ENCODE measurements at places on chromosomes 7 and 10.

GRCh38 chr10:31927565-31927883, 1.1 kb downstream of the ARHGAP12 start:
- no peak for DNase-seq

- no peak for DNase-seq
Observed at GRCh38 chr10:99331207-99331803, 2.1 kb downstream of the CNNM1 start.

DNA sequence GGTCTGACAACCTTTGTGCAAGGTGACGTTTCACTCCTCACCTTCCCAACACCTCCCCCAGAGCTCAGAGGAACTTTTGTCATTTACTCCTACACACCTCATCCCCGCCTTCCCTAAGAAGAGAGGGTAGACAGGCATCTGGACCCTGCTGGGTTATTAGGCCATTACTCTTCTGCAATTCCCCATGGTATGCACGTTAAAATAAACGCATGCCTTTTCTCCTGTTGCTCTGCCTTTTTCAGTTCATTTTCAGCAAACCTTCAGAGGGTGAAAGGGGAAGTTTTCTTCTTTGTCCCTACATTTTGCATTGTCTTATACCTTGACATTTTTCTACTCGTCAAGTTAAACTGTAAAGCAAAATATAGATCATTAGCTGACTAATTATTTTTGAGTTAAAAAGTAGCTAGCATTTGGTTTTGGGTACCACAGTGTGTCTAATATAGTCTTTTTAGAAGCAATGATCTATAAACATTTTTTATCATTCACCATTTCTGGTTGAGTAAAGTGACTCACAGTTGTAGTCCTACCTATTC, 10.5 kb upstream of the EDRF1 start:
- no peak for DNase-seq

- no peak for DNase-seq
Observed at GRCh38 chr10:112426111-112426510, 20.6 kb downstream of the ZDHHC6 start.

GRCh38 chr7:22411977-22412693, 55.2 kb upstream of the RAPGEF5 start:
- DNase-seq, result no peak

- DNase-seq, result no peak
Observed at GRCh38 chr10:93458821-93459257, 23.3 kb downstream of the MYOF start.

DNA sequence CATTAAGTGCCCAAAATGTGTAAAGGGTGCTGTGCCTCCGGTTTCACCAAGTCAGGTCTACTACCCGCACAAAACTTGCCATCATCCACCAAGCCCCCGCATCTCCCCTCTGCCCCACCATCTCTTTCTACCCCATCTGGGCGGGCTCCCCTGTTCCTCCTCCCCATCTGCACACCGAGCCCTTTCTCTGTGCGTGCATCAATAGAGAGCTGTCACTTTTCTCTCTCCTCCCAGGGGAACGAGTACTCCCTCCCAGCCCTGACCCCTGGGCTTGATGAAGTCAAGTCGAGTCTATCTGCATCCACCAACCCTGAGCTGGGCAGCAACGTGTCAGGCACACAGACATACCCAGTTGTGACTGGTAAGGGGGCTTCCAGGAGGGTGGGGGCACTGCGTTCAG, 63.5 kb downstream of the PAX2 start:
- DNase-seq, result no peak

DNA sequence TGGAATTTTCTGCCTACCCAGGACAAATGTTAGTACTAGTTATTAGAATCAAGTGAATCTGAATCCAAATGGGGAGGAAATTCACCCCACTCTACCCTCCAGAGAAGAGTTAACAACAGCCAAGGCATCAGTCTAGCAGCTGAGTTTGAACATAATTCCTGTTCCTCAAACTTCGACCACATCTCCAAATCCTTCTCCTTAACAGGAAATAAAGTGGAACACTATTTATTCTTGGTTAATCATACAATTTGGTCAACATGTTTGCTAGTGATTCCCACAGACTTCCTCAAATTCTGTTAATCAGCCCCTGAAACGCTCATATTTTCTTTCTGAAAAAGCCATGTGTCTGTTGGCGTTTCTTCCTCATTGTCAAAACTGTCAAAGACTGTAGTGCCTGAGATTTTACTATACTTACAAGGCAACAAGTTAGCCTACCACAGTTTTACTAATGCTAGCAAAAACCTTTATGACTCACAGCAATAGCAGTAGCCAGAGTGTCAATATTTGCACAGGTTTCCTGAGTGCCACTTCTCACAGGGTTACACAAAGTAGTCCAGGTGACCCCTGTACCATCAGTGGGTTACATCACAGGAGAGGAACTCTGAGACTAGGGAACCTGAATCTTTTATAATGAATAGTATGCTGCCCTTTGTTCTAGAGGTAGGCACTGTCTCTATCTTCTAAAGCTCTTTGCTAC, 202.9 kb downstream of the GRM3 start:
- DNase-seq, result no peak

- no peak for DNase-seq
Observed at GRCh38 chr10:132309879-132310591, 2.3 kb upstream of the STK32C start.

DNA sequence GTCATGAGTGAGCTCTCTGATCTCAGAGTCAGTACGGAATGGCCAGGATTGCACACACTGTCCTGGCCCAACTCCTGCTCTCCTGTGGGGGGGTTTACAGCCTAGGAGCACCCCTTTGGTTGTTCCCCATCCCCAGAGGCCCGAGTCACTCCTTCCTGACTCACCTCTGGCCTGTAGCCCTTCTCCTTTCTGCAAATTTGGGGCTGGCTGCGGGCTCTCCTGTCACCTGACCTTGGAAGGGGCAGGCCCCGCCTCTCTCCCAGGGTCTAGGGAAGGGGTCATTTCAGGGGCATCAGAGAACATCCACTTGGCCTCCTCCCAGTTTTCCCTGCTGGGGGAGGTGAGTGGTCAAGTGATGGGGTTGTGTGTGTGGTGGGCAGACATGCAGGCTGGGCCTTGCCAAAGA, 1.7 kb downstream of the NYAP1 start:
- no peak for DNase-seq

DNA sequence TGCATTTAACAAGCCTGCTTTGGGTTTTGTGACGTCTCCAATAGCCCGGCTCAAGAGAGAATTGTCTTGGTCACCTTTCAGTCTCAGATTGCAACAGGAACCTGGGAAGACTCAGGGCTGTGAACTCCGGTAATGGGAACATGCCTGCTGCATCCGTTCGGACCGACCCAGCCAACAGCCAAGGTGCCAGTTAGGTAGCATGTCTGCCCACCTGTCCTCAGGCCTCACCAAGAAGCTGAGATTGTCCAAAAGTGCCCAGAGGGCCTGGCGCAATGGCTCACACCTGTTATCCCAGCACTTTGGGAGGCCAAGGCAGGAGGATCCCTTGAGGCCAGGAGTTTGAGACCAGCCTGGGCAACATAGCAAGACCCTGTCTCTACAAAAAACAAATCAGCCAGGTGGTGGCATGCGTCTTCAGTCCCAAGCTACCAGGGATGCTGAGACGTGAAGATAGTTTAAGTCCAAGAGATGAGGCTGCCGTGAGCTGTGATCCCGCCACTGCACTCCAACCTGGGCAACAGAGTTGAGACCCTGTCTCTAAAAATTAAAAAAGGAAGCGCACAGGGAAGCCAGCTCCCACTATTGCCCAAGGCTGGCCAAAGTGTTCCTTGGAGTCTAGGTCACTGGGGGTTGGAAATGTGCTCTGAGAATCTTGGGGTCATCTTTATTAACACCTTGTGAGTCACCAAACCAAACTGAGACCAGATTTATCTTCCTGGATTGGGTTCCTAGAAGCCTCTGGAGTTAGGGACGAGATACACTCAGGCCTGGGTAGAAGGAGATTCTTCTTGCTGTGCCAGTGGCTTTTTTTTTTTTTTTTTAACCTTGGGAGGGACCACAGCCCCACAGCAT, 26.9 kb downstream of the BAG3 start:
- no peak for DNase-seq

- no peak for DNase-seq
Observed at GRCh38 chr7:24769851-24770250, 12.6 kb upstream of the GSDME start.

DNA sequence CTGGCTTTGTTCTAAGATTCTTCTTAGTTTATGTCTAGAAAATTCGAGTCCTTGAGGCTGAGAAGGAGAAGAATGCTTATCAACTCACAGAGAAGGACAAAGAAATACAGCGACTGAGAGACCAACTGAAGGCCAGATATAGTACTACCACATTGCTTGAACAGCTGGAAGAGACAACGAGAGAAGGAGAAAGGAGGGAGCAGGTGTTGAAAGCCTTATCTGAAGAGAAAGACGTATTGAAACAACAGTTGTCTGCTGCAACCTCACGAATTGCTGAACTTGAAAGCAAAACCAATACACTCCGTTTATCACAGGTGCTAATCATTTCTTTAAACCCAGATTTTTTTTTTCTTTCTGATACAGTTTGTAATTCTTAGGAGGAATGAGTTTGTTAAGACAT, 6.7 kb downstream of the CEP55 start:
- no peak for DNase-seq

DNA sequence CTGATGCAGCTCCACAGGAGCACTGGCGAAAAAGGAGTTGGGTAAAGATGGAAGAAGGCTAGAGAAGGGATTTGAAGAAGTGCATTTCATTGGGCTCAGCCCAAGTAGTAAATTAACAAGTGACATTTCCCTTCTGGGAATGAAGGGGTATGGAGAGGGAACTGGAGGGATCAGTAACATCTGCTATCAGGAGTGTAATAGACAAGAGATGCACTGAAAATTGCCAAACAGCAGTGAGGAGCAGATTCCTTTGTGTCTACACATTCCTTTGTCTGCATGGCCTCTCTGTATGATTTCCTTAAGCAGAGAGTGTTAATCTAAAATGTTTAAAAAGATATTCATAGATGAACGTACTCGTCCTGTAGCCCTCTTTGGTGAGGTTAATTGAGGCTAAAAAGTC, 148.2 kb upstream of the FERD3L start:
- DNase-seq, result no peak

GRCh38 chr10:79082631-79083596, 14.1 kb downstream of the ZMIZ1 start:
- no peak for DNase-seq

DNA sequence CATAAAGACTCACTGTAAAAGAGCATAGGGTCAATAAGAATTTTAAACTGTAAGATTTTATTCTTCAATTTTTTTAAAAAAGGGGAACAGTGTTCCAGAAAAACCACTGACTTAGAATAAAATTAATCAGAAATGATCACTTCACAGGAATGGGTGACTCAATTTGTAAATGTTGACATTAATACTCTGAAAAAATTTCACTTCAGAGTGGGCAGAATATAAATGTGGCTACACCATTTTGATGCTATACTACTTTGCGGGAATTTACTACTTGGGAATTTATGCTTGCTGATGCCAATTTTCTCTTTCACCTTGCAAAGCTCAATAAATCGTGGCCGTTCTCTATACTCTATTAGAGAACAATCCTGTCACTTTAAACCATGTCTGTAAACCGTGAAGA, 126.9 kb downstream of the HIBADH start:
- DNase-seq, result no peak

GRCh38 chr7:34401776-34402175, 256.2 kb upstream of the NPSR1 start:
- no peak for DNase-seq

Data from GF-D8 (cell line).